Hematopoietic multipotent progenitor cell (in vitro differentiated cells): ENCODE measurements at places on chromosomes 3 and 15.

- DNase-seq: no peak
Measured at GRCh38 chr3:123780656-123781055, 103.5 kb downstream of the MYLK start.

DNA sequence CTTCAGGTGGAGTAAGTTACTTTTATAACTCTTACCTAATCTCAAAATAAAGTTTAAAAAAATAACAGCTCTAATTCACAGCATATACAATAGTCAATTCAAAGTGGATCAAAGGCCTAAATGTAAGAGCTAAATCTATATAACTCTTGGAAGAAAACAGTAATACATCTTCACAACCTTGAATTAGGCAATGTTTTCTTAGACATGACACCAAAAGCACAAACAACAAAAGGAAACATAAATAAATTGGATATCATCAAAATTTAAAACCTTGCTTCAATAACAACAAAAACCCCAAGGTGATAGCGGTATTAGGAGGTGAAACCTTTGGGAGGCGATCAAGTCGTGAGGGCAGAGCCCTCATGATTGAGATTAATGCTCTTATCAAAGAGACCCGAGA is 12.8 kb downstream of the DENND6A start:
- DNase-seq: no peak

- no peak for DNase-seq
Measured at GRCh38 chr3:30681649-30682211, 75.3 kb downstream of the TGFBR2 start.

DNA sequence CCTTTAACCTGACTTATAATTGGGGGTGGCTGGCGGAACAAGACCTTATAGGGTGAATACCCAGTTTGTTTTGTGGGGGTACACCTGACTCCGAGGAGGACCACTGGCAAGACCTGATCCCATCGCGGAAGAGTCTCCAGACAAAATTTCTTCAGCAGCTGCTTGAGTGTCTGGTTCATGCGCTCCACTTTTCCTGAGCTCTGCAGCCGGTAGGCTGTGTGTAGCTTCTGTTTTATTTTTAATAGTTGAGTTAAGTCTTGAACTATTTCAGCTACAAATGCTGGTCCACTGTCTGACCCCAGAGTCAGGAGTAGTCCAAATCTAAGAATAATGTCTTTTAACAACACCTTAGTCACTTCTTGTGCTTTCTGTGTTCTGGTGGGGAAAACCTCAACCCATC is 21.2 kb upstream of the NOX5 start:
- no peak for DNase-seq

DNA sequence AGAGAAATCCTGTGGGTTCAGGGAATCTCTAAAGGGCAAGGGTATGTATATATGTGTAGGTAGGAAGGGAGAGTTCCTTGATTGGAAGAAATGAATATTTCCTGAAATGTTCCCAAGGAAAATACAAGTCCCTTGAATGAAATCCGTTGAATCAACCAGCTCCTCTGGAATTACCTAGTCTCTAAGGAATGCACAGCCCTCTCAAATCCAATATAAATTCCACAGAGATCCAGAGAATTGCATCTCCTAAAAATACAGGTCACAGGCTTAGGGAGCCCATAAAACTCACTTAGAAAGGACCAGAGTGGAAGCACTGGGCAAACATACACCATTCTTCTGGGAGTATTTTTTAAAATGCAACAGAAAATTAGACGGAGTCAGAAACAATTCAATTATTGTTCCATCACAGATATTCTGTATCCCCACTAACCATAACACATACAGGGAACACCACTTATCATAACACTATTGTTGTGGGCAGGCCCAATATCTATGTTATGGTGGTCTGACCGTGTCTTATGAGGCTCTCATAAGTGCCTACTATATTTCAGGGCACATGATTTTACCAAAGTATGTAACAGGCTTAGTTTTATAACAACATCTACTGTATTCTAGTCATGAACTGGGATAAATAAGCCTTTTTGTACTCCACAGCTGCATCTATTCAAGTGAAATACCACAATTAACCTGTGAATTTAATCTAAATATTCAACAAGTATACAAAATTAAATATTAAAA is 43.7 kb downstream of the IGSF11 start:
- DNase-seq: no peak

DNA sequence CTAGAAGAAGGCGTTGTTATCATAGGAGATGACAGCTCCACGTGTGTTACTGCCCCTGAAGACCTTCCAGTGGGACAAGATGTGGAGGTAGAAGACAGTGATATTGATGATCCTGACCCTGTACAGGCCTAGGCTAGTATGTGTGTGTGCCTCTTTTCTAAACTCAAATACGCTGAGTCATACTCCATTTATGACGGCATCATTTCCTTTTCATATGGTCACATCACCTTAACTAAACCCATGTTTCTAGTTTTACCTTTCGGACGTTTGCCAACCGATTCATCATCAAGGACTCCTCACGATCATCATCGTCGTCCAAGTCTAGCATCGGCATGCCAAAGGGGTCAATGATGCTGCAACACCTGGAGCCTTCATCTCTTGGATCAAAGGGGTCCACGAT is 149.0 kb downstream of the CBLB start:
- DNase-seq: no peak

DNA sequence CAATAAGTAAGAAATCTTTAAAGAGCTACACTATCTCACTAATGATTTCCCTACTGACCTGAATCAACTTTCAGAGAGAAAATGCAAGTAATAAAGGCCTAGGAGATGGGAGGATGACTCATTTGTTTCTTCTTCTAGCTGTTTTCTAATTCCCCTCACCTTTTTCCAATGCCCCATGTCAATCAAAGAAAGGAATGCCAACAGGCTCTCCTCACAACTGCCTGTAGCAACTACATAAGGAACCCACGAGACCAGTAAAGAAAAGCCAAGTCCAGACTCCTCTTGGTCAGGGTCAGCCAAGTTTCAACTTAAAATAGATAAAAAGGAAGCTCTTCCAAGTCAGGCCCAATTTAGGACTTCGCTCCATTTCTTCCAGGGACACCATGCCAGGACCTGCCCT is 201.9 kb downstream of the TNIK start:
- DNase-seq: no peak

- DNase-seq: no peak
Measured at GRCh38 chr3:185353225-185353624, 9.7 kb upstream of the MAP3K13 start.

GRCh38 chr3:59821274-59821673 is 771.4 kb upstream of the CFAP20DC start:
- DNase-seq: no peak

- no peak for DNase-seq
Measured at GRCh38 chr15:74046275-74046674, 36.1 kb downstream of the GOLGA6A start.

DNA sequence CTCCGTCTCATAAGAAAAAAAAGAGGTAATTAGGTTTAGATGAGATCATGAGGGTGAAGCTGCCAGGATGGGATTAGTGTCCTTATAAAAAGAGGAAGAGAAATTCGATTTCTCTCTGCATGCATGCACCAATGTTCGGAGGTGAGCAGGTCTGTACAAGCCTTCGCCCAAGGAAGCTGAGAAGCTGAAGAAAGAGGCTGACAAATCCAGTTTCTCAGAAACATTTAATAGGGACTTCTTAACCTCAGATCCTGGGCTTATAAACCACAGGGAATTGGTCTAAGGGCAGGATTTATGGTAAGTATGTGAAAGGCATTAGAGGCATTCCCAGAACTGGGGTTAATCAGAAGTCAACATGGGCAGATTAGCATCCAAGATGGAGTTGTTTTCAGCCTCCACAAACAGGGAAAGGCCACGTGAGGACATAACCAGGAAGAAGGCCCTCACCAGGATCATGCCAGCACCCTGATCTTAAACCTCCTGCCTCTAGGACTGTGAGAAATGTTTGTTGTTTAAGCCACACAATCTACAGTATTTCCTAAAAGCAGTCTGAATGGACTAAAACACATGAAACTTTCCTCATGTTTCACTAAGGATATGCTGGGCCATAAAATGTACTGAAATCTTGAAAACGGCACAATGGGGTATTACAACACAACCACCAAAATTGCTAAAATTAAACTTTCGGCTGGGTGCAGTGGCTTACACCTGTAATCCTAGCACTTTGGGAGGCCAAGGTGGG is 11.3 kb downstream of the SHISA5 start:
- DNase-seq: no peak

GRCh38 chr15:92810418-92811138 is 89.5 kb upstream of the CHD2 start:
- DNase-seq: no peak
